ENCODE measurements at places on chromosomes 1 and 21. TPM values are rescaled to one million over a fixed set of nuclear protein-coding genes. Genes with fewer than 3 reads are reported as not detected.

DNA sequence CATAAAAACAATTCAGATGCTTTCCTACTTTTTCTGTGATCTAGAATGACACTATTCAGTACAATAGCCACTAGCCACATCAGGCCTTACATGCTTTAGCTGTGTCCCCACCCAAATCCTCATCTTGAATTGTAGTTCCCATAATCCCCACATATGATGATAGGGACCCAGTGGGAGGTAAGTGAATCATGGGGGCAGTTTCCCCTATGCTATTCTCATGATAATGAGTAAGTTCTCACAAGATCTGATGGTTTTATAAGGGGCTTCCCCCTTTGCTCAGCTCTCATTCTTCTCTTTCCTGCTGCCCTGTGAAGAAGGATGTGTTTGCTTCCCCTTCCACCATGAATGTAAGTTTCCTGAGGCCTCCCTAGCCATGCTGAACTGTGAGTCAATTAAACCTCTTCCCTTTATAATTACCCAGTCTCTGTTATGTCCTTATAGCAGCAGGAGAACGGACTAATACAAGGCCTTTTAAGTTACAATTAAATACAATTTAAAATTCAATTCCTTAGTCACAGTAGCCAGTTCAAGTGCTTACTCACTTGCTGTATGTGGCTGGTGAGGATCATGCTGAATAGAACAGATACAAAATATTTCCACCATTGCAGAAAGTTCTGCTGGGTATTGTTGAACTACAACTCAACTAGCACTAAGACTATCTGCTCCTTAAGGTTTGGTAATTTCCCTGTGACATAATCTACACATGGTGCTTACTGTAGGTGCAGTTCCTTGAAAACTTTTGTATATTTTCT, 106.7 kb downstream of the SCMH1 start:
- DNase-seq: no peak

DNA sequence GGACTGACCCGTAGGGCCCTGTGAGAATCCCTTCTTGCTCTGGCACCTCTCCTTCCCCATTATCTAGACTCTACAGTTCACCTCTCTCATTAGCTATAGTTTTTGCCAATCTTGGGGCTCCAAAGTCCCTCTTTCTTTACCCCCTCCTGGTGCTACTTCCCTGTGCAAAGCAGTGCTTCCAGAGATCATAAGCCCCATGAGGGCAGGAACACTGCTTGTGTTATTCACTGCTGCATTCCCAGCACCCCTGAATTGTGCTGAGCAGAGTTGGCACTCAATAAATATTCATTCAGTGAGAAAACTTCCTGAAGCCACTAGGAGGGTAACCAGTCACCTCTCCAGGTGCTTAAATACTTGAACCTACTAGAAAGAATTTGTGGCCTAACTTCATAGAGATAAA, 2.1 kb upstream of the H3-3A start:
- no peak for DNase-seq

GRCh38 chr1:167442854-167443565, 75.3 kb downstream of the CD247 start:
- no peak for DNase-seq

The CSF3R gene
- not detected for total RNA-seq

Data from MCF 10A (cell line).